ENCODE measurements at places on chromosomes 7 and 10. TPM values are rescaled to one million over a fixed set of nuclear protein-coding genes. Genes with fewer than 3 reads are reported as not detected.

The ZNF273 gene
- total RNA-seq = 6.5 TPM

The SFRP5 gene
- 23.0 TPM for total RNA-seq

The GRM8 gene
- total RNA-seq = 0.41 TPM

The GHRHR gene
- total RNA-seq = not detected

The PLOD3 gene
- 91.8 TPM for total RNA-seq

The CALHM1 gene
- not detected for total RNA-seq

The ANKRD2 gene
- 0.75 TPM for total RNA-seq

The TMEM176A gene
- 178 TPM for total RNA-seq

The ARPC1A gene
- 142 TPM for total RNA-seq

The PRRT4 gene
- not detected for total RNA-seq

The NDUFB2 gene
- total RNA-seq = 210 TPM

The KLF14 gene
- 0.19 TPM for total RNA-seq

The NUTM2B gene
- total RNA-seq = 1.0 TPM

The KIAA1549 gene
- 2.0 TPM for total RNA-seq

The PLEKHS1 gene
- 6.5 TPM for total RNA-seq

Data from mucosa of descending colon (tissue), 3 donors.